ENCODE measurements at places on chromosomes 12 and 14.

- no peak for DNase-seq
These were observed 24.9 kb downstream of the VPS37B start for GRCh38 chr12:122870867-122871664.

DNA sequence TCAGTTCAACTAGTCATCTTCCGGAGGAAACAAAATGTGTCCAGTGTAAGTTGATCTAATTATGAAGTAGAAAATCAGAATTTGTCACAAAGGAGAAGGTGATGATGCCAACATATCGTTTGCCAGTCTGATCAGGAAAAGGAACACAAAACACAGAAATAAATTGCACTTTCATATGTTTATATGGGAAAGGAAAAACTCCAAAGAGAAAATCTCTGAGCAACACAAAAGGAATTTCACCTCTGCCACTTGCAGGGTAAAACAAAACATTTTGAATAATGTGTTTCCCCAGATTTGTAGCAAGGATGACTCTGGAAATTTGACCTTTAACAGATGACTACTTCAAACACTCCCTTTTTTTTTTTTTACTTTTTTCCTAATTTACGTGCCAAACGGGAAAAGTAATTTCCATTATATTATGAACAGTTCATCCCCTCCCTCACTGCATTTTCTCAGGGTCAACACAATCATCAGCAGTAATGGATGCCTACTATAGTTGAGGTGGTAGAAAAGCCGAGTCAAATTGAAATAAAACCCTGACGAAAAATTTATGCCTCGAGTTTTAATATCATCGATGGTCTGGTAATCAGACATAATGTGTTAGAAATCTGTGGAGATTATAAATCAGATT, 25.6 kb downstream of the MGAT4C start:
- DNase-seq, result no peak

DNA sequence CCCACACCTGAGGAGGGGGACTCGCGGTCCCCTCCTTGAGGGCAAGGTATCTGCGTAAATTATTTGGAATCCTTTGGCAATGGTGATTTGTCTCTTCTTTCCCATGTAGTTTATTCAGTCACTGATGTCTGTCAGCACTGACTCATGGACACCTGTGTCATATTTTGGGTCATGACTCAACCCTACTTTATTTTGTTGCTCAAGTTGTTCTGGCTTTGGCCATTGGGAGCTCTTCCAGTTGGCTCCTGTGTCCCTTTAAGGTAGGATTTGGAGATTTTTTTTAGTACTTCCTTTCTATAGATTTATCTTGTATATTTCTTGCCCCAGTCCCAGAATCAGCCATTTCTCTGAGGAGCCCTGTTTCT, 47.4 kb upstream of the C14orf180 start:
- no peak for DNase-seq

DNA sequence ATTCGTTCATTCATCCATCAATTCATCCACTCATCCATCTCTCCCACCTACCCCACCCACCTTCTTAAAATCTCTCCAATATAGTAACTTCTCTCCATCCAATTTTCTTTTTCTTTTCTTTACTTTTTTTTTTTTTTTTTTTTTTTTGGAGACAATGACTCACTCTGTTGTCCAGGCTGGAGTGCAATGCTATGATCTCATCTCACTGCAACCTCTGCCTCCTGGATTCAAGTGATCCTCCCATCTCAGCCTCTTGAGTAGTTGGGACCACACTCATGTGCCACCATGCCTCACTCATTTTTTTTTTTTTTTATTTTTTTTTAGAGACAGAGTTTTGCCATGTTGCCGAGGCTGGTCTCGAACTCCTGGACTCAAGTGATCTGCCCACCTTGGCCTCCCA, 118.4 kb downstream of the SUDS3 start:
- DNase-seq, result no peak

- no peak for DNase-seq
These were observed 64.8 kb upstream of the YARS2 start for GRCh38 chr12:32820376-32820931.

- DNase-seq, result no peak
These were observed 545 bp downstream of the PPFIA2 start for GRCh38 chr12:81758421-81759189.

All from activated T-helper 1 cell treated with anti-CD3 and anti-CD28 coated beads, Interleukin-2, amount 50 U/mL, for 16 hours (primary cell).